ENCODE measurements at places on chromosomes 7 and 10.

- DNase-seq = no peak
Measured at GRCh38 chr10:61330669-61331068, 122.5 kb downstream of the TMEM26 start.

- DNase-seq = no peak
Measured at GRCh38 chr7:51292596-51292995, 24.0 kb downstream of the COBL start.

GRCh38 chr10:72332423-72333111 is 22.2 kb downstream of the DNAJB12 start:
- DNase-seq = no peak

GRCh38 chr10:20893297-20893696 is 3.8 kb downstream of the NEBL start:
- no peak for DNase-seq

GRCh38 chr7:141225916-141226618 is 152.2 kb downstream of the TMEM178B start:
- no peak for DNase-seq

DNA sequence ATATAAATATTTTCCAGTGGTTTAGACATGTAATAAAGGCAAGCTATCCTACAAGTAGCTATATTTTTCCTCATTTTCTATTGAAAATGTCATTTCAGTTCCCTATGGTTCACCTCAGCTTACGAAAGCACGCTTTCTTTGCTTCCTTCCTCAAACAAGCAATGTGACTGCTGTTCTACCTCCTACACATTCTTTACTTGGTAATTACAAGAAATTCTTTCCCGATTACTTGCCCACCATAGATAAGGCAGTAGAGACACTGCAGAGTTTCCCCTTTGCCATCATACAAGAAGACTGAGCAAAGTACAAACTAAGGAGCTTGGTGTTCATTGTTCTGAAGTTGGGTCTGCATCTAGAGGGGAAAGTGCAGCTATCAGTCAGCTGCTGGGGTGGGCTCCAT is 249.4 kb downstream of the CRPPA start:
- DNase-seq = no peak

- DNase-seq = no peak
Measured at GRCh38 chr7:55441002-55441401, 75.9 kb downstream of the LANCL2 start.

- no peak for DNase-seq
Measured at GRCh38 chr10:122255509-122256301, 15.4 kb upstream of the BTBD16 start.

DNA sequence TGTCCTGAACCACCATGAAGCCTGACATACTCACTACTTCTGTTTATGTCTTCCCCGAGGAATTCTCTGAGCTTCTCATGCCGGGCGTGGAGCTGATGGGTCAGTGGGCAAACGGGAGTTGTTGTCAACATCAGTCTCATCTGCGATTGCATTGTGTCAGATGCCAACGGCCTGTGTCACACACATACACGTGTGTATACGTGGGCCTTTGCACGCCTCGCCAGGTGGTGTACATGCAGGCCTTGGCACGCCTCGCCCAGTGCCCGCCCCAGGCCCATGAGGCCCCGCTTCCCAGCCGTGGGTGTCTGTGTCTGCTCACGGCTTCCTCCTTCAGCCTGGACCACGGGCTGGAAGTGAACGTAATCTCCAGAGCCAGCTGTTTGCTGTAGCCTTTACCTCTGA is 7.5 kb upstream of the CSGALNACT2 start:
- no peak for DNase-seq

GRCh38 chr10:5596611-5597341 is 69.6 kb downstream of the ASB13 start:
- DNase-seq = no peak

GRCh38 chr7:149855361-149856305 is 17.5 kb downstream of the ZNF862 start:
- DNase-seq = no peak
